Kidney epithelial cell (primary cell): ENCODE measurements at places on chromosomes 2 and 18.

- no peak for DNase-seq
Measured at GRCh38 chr2:63735931-63736330, 105.8 kb upstream of the UGP2 start.

DNA sequence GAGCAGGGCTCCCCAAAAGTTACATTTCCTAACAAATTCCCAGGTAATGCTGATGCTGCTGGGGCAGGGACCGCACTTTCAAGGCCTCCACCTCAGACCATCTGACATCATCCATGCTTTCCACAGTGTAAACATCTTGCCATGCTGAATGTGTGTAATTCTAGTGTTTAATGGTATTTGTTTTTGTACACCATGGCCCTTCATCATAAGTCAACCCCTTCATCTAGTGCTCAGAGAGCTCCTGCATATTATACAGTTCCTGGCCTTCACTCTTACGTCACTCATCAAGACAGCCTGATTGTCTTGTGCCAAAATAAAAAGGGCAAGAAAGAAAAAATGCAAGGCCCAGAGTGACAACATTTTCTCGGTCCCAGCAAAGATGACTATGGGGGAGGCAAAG, 77.5 kb upstream of the ZFP36L2 start:
- DNase-seq, result no peak

GRCh38 chr18:64134044-64134747, 14.7 kb downstream of the LINC00305 start:
- peak; percentile 12 for DNase-seq

DNA sequence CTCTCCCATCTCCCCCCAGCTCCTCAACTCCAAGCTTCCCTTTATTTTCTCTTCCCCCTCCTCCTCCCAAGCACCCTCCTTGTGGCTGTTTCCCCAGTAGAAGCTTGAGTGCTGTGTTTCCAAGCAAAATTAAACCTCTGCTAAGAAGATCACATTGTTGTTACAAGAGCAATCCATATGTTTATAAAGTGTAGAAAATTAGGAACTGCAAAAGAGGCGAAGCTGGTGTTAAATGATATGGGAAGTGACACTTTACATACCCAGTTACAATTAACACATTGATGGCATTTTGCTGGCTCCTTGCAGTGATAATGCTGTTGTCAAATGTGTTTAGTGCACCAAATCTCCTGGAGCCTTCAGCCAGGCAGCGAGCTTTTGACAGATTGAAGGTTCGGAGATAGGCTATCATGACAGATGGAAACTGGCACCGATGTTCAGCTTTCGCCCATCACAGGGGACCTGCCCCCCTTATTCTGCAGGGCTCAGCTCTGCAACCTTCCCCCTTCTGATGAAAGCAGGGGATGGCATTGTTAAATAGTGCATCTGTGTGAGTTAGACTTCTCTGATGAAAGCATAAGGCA, 259.8 kb upstream of the ATP5MC3 start:
- DNase-seq, result no peak

DNA sequence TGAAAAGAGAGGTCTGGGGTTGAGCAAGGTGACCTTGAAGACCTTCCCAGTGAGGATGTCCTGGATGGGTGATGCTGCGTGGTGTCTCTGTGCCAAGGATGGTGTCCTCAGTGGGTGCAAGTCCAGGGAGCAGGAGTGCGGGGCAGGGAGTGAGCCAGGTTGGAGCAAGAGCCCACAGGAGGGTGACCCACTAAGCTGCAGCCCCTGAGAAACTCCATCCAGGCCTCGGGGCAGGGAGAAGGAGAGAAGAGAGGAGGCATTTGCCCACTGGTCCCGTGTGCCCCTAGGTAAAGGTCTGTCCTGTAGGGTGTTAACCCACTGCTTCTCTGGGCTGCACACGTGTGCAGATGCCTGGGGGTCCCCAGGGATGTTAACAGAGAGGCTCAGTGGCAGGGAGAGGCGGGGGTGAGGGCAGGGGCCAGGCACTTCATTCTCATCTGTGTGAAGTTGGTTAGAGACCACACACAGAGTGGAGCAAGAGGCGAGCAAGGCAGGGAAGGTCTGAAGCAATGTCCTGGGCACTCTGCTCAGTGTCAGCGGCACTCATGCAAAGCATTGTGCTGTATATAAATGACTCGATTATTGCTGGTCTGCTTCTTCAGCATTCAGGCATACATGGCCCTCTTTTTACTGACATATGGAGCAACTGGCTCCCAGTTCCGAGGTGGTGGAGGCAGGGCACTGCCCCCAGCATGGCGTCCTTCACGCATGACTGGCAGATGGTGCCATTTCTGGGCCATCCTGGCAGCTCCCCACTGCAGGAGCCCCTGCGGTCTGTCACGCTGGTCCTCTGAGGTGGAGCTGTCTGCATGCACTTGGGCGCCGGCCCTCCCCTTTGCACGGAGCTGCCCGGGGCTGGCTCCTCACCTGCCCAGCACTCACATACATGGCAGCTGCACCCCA, 117.2 kb upstream of the HS6ST1 start:
- DNase-seq, result no peak

DNA sequence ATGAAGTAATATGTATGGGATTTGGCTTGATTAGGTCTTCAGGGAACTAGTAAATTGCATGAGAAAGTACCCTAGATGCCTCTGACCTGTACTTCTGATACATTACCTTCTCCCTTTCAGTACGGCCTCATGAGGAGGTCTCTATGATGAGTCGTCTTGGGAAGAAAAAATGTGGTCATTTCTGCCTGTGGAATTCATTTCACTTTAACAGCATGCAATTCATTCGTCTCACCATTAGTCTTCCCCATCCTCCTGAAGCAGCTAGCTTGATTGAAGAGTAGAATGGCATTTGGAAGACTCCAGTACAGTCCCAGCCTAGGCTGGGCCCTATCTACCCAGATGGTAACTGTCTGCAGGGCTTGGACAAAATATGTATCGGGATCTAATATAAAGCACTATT, 52.2 kb downstream of the TMX3 start:
- peak; percentile 4 for DNase-seq

DNA sequence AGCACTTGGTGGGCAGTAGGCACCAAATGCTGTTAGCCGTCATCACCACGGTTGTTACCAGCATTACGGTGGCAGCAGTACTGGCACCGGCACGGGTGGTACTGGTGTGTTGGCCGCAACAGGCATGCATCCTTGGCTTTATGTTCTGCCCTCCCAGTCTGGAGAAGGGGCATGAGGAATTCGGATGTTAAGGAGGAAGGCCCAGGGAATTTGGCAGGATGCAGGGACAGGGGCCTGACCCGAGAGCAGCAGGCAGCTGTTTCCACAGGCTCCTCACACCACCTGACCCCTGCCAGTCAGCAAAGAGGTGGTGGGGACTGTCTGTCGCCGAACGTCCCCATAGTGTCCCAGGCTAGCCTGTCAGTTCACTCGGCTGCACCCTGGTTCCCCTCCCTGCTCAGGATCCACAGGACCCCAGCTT, 79.0 kb downstream of the EDAR start:
- no peak for DNase-seq

DNA sequence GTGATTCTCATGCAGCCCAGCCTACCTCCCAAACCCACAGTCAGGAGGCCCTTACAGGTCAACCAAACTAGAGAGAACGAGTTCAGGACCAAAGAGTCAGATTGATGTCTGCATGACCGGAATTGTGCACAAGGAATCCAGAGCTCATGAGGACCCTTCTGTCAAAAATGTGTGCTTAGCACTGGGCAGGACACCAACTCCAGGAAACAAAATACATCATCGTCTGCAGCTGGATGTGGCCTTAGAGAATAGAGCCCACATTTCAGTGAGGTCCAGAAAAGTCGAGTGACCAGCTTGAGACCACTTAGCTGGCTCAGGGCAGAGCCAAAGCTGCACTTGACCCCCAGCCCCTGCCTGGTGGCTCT, 3.2 kb downstream of the TNS1 start:
- DNase-seq, result no peak

DNA sequence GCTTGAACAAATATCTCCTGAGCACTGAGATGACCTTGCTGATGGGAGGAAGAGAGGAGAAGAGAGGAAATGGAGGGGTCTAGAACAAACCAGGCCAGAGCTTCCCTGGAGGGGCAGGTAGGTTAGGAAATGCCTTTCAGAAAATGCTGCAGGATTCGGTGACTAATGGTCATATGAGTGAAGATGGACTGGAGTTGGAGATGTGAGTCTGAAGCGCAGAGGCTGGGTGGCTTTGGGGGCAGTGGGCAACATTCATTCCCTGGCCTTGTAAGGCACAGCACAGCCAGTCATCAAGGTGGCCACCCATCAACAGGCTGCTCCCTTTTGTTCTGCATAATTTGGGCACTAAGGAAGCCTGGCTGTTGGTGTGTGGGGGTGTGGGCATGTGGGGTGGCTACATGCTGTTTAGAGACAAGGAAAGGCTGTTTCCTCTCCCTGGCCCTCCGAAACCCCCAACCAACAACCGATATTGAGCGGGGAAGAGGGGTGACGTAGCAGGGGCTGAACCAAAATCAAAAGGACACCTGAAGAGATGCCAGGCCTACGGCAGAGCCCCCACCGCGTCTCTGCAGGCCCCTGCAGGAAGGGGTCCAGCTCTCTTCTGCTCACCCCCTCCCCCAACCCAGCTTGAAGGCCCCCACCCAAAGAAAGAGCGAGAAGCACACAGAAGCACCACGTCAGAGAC, 1.5 kb downstream of the SLC30A3 start:
- DNase-seq, result no peak

GRCh38 chr2:174605687-174606086, 8.1 kb upstream of the WIPF1 start:
- DNase-seq, result no peak

DNA sequence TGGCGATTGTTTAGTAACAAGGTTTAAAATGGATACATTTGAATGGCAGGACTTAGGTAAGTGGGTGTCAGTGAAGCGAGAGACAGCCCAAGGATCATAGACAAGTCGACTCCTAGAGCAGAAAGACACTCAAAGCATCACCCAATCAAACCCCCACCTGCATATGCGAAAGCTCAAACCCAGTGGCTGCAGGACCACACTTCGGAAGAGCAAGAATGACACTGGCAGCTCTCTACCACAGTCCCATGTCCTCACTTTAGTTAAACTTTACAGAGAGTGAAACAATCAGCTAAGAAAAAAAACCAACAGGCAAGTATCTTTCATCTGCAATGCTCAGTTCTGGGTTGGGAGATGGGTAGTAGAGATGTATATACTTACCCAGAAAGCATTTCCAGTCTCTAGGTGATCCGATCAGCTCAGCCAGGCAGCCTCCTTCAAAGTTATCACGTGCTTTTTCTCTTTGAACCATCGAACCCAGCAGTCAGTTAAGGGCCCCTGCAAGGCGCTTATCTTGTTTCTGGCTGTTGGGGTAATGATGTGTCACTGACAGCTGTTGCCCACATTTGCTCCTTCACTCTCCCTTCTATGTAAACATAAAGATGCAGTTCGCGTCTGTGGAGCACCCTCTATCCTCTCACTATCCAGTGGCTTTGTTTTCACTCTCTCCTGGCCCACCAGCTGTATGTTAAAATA, 357.5 kb upstream of the ID2 start:
- no peak for DNase-seq

GRCh38 chr2:34660741-34661140, 1061.6 kb upstream of the FAM98A start:
- DNase-seq, result no peak

GRCh38 chr2:160453111-160453820, 40.3 kb downstream of the RBMS1 start:
- DNase-seq, result no peak

DNA sequence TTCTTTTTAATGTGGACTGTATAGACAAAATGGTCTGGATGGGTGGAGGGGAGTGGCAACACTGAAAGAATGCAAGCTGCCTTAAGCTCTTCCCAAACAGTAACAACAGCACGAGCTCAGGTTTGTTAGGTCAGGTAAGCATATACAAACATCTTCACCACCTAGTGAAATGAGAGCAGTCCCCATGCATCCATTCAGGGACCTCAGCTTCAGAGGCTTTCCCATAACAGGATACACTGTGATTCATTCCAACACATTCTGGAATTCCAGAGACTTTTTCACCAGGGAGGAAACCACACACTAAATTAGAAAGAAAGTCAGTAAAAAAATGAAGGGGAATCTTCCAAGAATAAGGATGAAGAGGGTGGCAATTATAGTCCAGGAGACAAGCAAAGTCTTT, 50.4 kb upstream of the BZW1 start:
- no peak for DNase-seq
